ENCODE measurements at places on chromosomes 13 and 19.

GRCh38 chr19:40356681-40357595, 8.4 kb downstream of the PLD3 start:
- DNase-seq = no peak

DNA sequence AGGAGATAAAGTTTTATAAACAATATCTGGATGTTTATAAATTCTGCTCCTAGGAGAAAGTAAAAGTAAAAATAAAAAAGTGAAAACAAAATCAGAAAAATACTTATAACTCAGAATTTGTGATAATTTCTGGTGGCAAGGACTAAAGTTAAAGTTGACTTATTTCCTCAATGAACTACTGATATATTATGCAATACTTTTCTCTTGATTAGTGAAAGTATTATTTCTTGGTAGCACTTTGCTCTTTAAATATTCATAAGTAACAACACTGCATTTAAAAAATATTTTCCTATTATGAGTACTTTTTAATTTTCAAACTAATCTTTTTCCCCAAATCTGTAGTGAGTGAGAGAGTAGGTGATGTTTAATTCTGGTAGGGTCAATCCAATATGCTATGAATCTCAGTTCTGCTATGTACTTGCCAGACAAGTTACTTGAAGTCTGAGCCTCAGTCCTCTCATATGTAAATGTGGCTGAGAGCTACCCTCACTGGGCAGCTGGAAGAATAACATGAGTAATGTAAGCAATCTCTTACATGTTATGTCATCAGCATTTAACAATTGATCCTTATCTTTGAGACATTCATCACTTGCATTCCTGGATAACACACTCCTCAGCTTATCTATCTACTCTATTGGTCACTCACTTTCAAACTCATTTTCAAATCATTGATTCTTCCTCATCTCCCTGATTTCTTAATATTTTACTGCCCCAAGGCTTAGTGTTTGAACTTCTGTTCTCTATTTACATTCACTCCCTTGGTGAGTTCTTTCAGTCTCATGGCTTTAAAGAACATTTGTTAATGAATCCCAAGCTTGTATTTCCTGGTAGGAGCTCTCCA, 239.0 kb downstream of the RGCC start:
- DNase-seq = peak; percentile 24

- DNase-seq = no peak
These were observed 1.8 kb downstream of the PRKACA start for GRCh38 chr19:14115756-14116155.

- peak; percentile 8 for DNase-seq
These were observed 414.8 kb downstream of the GPC5 start for GRCh38 chr13:91813253-91813652.

DNA sequence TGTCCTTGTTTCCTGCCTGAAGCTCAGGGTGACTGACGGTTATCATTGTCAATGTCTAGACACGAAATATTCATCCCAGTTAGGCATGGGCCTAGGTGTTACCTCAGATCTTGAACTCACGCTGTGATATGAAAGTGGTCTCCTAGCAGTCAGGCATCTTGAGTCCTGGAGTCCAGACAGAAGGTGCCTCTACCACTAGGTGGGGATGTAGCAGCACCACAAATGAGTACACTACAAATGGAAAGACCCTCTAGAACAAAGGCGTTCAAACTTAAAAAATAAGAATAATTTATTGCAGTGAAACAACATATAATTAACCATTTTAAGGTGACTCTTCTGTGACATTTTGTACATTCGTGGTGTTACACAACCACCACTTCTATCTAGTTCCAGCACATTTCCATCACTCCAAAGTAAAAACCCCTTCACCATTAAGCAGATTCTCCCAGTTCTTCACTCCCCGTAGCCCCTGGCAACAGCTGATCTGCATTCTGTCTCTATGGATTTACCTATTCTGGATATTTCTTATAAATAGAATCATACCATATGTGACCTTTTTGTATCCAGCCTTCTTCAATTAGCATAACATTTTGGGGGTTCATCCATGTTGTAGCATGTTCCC, 11.9 kb upstream of the FRY start:
- DNase-seq = peak; percentile 64

DNA sequence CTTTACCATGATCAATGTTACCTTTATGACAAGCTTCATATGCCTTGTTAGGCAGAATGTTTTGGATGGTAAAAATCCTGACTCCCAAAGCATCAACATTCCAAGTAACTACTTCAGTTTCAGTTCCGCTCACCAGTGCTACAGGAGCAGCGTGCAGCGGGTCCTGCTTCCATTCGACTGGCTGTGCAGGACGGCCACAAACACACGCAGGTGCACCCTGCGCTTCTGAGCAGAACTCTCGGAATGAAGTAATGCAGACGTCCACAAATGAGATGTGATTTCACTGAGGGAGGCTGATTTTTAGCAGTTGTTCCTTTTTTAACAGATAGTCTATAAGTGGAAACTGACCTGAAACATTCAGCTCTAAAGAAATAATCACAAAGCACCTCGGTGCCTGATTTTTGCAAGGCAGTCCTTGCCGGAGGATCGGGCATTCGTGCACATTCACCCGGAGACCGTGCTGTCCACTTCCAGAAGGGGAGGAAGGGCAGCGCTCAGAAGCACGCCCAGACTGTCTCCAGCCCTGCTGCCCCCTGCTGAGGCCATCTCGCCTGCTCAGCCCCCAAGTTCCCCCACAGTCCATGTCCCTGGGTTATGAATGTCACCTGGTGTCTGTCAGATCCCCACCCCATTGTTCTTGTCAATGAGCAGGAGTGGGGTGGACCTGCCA, 85.8 kb downstream of the RAB20 start:
- no peak for DNase-seq

DNA sequence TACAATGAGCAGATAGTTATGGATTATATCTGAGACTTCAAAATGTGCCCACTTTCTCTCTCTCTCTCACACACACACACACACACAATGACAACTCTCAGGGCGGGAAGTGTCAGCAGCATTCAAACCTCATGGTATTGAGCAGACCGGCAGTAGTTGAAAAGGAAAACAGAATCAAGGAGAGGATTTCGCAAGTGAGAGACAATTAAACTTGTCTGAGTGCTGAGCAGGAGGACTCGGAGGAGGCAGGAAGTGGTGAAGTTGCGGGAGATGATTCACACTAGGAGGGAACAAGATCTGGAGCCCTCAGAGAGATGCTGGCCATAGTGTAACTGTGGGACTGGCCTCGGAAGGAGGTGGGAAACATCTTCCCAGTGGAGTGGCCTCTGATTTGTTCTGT, 353.1 kb downstream of the EFNB2 start:
- DNase-seq = peak; percentile 18

- DNase-seq = peak; percentile 13
These were observed 108.4 kb upstream of the NBEA start for GRCh38 chr13:34833562-34834182.

DNA sequence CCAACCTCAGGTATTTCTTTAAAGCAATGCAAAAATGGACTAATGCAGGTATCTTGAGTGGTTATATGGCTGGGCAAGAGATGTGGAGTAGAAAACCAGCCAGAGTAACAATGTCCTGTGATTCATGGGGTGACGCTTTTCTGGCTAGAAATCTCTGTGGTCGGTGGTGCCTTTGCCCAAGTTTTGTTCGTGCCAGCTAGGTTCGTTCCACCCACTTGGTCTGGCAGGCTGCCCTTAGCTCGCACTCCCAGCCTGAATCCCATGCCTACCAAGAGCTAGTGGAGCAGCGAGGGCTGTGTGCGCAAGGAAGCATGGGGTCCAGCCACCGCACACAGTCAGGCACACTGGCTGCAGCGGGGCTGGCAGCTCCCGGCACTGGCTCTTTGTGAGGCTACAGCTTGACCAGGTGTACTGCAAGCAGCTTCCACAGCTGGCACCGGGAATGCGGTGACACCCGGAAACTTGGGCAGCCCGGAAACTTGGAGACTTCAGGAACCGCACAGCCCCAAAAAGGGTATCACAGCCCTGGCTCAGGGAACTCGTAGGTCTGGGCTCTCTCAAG, 349.6 kb upstream of the PCDH20 start:
- no peak for DNase-seq

- DNase-seq = no peak
These were observed 47.7 kb upstream of the MAB21L1 start for GRCh38 chr13:35524171-35524570.

DNA sequence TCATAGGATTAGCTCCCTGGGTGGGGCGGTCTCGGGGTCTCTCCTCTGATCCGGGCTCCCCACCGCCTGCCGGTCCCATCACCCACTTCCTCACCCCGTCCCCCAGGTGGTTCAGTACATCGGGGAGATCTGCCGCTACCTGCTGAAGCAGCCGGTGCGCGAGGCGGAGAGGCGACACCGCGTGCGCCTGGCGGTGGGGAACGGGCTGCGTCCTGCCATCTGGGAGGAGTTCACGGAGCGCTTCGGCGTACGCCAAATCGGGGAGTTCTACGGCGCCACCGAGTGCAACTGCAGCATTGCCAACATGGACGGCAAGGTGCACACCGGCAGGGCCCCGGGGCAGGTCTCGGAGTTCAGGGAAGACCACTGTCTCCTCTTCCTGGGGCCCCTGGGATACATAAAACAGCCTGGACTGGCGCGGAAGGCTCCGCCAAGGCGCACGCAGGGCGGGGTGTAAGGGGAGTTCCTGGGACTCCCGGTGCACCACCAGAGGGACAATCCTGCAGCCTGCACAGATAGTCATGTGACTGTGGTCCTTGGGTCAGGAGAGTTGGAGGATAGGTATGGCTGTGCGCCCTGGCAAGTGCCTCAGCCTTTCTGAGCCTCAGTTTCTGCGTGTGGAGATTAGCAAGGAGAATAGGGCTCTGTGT, 14.2 kb upstream of the PGLS start:
- DNase-seq = no peak

DNA sequence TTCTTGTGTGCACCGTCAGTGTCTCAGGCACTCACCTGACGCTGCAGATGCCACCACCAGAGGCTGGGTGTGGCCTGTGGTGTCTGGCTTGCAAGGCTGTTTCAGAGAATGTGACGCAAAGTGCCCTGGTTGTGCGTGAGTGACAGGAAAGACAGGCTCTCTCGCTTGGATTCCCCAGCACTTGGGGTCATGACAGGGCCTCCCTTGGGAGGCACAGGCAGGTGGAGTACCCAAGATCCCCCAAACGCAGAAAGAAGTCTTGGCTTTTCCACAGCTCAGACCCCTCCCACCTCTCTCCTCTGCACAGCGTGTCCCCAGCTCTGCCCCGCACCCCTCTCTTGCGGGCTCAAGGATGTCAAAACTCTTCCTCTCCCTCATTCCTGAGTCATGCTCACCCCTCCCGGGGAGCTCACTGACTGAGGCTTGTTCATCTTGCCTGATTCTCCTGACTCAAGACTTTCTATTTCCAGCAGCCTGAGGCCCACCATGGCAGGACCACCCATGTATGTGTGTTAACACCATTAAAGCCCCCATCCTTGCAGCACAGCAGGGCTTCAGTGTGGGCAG, 21.0 kb downstream of the DHX34 start:
- DNase-seq = peak; percentile 63

DNA sequence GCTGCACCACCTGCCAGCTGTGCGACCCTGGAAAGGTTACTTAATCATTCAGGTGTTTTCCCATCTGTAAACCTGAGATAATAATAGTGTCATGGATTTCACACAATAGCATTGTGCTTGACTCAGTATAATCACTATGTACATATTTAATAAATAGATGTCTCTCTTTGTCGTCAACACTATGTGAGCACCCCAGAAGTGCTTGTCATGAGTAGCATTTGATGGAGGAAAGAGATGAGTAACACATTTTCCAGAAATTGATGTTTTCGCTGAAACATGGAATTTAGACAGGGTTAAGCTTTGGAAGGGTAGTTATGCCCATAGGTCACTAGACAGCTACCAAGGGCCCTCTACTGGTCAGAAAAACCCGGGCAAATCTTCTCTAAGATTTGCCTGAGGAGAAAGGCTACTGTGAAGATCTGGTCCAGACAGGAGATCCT, 9.5 kb upstream of the MBNL2 start:
- no peak for DNase-seq
